Substantia nigra (tissue), 51 donors: ENCODE measurements at places on chromosomes 3 and 15.

DNA sequence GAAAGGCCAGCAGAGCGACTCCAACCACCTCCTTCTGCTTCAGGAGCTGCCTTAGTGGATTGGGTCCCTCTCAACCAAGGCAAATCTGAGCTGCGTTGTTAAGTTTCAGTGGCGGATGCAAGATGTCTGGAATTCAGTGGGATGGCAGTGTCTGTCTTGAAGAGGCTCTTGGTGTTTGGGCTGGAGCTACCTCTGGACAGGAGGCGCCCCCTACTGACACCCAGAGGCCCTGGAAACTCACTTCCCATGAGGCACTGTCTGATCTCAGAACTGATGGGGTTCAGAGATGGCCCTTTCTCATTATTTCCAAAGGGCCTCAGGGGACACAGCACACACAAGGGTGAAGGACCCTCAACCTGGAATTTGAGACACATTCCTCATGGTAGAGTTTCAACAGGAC is 6.0 kb upstream of the SLC28A1 start:
- peak; percentile 5 for DNase-seq

- no peak for DNase-seq
Measured at GRCh38 chr15:60626051-60626450, 147.1 kb upstream of the ICE2 start.

- no peak for DNase-seq
Measured at GRCh38 chr15:90020021-90020735, 19.1 kb downstream of the ZNF710 start.

DNA sequence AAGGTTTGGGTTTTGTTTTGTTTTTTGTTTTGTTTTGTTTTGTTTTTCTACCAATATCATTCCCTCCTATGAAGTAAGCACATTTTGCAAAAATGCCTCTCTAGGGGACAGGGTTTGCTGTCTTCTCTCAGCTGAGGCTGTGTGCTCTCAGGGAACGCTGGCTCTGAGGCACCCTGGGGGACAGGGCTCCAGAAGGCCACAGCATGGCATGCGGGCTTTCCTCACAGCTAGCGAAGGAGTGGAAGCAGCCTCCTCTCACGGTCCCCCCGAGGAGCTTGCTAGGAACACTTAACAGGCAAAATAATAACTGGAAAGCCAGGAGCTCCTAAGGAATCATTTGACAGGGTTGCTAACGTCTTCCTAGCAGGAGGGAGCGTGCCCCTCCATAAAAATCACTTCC is 227.7 kb upstream of the ST8SIA2 start:
- no peak for DNase-seq

GRCh38 chr15:70418943-70419342 is 321.2 kb upstream of the TLE3 start:
- no peak for DNase-seq

DNA sequence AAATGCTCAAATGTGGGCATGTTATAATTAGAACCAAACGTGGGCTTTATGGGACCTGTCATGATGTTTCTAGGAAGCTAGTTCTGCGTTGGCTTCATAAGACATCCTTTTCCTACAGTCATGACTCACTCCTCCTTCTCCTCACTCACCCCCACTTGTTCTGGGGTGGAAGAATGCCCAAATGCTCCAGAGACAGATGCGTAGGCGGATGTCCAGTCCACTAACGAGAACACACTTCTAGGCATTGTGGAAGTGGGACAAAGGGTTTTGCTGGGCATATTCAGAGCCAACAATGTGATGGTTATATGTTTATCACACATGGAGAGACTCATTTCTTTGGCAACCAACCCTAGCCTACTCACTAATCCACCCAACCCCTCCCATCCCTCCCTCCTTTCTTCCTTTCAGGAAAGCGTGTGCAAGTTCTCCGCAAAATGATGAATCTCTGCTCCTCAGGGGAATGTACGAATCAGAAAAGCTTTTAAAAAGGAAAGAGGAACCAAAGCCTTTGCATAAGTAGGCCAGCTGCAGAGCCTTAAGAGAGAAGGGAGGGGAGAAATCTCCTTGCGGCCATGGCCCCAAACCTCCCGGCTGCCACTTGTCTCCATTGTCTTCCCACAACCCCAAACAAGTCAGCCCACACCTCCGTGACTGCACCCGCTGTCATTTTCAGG is 123.0 kb upstream of the SPRED1 start:
- no peak for DNase-seq

DNA sequence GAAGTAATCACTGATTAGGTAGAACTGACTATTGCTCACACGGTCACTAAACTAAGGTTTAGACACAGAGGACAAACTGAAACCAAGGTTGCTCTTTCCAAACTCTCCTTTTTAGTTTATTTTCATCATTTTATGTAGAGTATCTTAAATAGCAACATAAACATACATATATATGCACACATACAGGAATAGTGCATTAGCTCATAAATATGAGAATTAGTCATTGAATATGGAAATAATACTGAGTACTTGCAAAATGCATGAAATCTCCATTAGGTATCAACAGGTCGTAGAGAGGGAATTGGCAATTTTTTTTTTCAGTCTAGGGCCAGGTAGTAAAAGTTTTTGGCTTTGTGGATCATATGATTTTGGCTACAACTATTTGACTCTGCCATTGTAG is 557.1 kb downstream of the NLGN1 start:
- DNase-seq, result no peak

DNA sequence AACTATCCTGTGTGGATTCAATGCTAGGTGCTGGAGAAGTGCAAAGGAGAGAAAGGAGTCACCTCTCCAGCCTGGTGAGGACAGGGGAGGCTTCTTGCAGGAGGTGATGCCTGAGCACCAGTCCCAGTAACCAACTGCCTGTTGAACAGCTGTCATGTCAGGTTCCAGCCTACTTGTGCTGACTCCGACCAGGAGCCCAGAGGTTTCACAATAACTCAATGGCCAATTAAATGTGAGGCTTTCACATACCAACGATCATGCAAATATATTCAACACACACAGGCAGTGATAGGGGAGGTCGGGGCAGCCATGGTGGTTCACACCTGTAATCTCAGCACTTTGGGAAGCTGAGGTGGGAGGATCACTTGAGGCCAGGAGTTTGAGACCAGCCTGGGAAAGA is 7.7 kb downstream of the SORD start:
- DNase-seq, result no peak

DNA sequence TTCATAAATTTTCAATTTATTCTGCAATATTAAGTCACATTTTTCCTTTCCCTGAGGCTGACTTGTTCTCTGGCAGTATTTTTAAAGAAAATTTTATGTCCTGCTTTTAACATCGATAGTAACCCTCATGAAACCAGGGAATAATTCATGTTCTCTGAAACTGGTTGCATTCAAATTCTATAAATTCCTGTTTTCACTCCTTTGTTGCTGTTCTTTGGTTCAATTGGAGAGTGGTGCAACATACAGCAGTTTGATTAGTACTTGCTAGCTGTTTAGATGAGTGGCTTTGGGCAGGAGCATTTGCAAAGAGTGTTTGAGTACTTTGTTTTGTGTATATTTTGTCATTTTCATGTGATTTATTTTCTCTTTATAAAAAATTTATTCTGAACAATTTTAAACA is 19.2 kb downstream of the ZIC1 start:
- DNase-seq, result no peak

- DNase-seq, result no peak
Measured at GRCh38 chr3:165256554-165257065, 60.4 kb upstream of the SLITRK3 start.

DNA sequence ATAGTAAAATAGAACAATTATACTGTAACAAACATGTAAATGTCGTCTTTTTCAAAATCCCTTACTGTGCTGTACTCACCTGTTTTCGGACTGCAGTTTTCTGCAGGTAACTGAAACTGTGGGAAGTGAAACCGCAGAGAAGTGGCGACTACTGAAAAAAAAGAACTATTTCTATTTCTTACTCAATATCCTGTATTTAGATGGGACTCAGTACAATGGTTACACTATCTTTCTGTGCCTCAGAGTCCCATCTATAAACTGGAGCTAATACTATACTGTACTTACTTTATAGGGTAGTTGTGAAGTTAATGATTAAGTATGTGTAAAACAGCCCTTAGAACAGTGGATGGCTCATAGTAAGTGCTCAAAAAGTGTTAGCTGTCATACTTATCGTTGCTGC is 14.3 kb upstream of the P2RY12 start:
- no peak for DNase-seq

- DNase-seq, result peak; percentile 37
Measured at GRCh38 chr15:59917504-59918157, 86.5 kb upstream of the FOXB1 start.

GRCh38 chr15:88440021-88440420 is 27.2 kb downstream of the MRPL46 start:
- DNase-seq, result no peak

DNA sequence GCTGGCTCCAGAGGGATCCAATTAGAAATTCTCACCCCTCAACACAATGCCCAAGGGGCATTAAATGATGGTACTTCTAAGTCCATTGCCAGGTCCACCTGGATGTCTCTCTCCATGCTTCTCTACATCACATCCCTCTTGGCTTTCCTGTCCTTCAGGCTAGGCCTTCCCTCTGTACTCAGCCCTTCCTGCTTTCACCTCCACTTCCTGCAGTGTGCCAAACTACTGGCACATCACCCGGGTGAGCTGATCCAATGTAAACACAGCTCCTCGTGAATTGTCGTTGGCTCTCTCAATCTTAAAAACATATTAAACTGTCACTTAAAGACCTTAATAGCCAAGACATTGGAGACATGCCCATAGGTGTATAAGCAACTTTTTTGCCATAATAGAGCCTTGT is 4.0 kb downstream of the LMCD1 start:
- no peak for DNase-seq

GRCh38 chr3:40341671-40342070 is 32.2 kb downstream of the EIF1B start:
- DNase-seq, result no peak

DNA sequence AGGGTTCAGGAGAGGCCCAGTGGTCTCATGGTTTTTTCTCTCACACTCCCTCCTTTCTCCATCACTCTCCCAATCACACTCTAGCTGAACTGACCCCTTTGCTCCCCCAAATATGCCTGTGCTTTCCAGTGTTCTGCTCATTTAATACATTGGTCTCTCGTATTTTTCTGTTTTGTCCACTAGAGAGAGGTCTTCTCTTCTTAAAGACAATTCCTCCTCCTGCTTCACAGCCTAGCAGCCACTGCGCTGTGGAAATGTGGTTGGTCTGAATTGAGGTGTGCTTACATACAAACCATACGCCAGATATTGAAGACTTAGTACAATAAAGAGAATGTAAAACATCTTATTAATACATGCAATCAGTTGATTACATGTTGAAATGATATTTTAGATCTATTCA is 60.6 kb upstream of the XCR1 start:
- DNase-seq, result no peak

- DNase-seq, result no peak
Measured at GRCh38 chr3:112653881-112654300, 12.9 kb upstream of the CCDC80 start.

DNA sequence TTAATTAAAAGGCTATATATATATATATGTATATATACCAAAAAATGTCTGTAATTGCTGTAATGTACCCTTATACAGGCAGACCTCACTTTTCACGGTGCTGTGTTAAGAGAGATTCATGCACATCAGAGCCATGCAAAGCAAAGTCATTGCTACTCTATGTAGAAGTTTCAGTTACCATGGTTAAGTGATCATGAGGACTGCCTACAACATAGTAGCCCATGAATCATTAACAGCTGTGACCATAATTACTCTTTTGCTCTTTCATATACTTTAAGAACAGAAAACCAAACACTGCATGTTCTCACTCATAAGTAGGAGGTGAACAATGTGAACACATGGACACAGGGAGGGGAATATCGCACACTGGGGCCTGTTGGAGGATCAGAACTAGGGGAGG is 225.3 kb upstream of the EPHA3 start:
- DNase-seq, result no peak

DNA sequence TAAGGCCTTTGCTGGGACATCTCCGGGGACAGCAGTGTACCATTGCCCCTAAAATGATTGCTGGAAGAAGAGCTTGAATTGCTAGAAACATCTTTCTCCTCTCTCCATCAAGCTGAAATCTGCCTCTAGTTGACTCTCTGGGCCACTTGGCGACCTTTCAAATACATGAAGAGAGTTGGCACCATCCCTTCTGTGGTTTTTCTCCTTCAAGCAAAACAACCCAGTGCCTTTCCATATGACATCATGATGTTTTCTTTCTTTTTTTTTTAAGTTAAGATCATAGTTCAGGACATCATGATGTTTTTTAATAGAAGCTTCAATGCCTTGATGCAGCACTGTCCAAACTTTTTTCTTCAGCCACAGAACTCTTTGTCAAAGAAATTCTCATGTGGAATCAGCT is 144.0 kb upstream of the PTPRG start:
- no peak for DNase-seq

- no peak for DNase-seq
Measured at GRCh38 chr15:76843269-76843668, 61.9 kb downstream of the SCAPER start.
